ENCODE measurements at places on chromosomes 4 and X.

GRCh38 chr4:91448668-91449330, 855.0 kb upstream of the GRID2 start:
- DNase-seq = no peak

- DNase-seq = no peak
Observed at GRCh38 chr4:139984471-139984870, 169.5 kb downstream of the MAML3 start.

GRCh38 chr4:5186271-5187064, 135.2 kb downstream of the STK32B start:
- DNase-seq = no peak

- DNase-seq = no peak
Observed at GRCh38 chr4:73376976-73377375, 27.1 kb upstream of the ALB start.

Measured in activated T-cell treated with anti-CD3 and anti-CD28 coated beads, Interleukin-2, amount 50 U/mL, for 72 hours (primary cell).